ENCODE measurements at places on chromosomes 2 and 18.

GRCh38 chr18:79343567-79344207 lies 52.0 kb upstream of the NFATC1 start:
- no peak for DNase-seq

DNA sequence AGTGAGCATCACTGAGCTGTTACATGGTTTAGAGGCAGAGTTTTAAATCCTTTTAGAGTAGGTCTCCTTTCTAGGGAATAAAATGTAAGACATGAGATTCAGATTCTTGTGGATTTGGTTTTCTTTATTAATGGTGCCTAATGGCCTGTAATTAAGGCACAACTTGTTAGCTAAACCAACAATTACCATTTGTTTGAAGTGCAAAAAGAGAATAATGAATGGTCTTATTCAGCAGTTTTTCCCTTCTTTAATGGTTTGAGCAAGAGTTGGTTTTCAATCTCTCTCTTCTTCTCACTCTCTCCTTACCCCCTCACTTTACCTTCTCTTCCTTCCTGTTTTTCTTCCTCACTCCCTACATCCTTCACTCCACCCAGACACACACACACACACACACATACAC lies 312.2 kb upstream of the TRIB2 start:
- DNase-seq, result no peak

- DNase-seq, result peak; percentile 81
Measured at GRCh38 chr2:65922794-65923193, 490.4 kb upstream of the SPRED2 start.

DNA sequence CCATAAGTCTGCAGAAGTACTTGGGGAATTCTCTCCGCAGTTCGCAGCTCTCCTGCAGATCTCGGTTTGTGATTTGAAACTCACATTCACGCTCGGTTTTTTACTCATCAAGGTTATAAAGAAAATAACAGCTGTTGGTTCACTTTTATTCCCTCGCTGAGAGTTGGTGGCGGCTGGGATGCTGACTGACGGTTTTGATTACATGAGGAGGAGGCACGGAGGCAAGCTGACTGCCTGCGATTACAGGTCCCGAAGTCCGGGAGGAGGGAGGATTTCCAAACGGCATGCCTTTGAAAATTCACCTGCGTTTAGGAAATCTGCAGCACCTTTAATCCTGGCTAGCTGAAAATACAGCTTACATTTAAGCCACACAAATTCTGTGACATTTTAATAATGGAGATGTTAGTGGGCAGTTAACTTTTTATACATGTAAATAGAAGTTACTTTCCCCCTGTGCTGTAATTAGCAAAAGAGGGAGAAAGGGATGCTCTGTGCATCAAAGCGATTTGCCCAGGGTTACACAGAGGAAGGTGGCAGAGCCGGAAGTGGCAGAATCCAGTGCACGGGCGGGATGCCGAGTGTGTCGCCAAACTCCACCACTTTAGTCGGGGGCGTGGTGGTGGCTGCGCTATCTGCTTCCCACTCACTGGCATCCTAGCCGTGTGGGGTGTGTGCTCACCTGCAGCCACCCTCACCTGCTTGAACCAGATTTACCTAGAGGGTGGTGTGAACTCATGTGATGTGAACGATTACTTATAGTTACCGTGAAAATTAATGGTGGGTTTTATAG lies 14.7 kb downstream of the AGAP1 start:
- DNase-seq, result no peak

DNA sequence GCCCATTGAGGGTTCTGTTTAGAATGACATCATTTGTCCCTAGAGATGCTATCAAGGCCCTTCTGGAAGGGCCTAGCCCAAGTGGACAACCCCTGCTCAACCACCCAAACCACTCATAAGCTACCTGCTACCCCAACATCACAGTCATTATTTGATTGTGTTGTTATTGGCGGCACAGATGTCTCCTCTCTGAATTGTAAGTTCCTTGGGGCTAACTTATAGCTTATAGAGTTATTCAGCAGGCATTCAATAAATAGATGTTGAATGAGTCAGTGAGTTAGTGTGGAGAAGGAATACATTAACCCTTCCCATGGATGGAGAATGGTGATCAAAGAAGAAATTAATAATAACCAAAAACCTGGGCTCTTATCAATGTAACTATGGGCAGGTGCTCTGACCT lies 80.0 kb downstream of the ACAA2 start:
- no peak for DNase-seq

GRCh38 chr2:83055376-83056010 lies 1403.6 kb downstream of the SUCLG1 start:
- no peak for DNase-seq

DNA sequence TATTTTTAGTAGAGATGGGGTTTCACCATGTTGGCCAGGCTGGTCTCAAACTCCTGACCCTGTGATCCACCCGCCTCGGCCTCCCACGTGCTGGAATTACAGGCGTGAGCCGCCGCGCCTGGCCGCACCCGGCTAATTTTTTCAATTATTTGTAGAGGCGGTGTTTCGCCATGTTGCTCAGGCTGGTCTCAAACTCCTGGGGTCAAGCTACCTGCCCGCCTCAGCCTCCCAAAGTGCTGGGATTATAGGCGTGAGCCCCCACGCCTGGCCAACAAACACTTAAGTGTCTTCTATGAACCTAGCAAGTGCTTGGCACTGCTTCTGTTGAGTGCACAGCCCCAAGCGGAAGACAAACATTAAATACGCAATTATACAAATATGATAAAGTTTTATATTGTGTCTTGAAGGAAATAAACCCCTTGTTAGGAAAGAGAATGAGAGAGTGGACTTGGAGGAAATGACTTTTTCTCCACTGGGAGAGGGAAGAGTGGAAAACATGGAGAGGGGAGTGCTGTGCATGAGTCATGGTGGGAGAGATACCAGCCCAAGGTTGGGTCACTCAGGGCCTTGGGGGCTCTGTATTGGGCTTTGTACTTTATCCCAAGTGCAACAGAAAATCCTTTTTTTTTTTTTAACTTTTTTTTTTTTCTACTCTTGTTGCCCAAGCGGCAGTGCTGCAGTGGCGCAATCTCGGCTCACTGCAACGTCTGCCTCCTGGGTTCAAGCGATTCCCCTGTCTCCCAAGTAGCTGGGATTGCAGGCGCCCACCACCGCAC lies 41.4 kb upstream of the ACTR2 start:
- DNase-seq, result no peak

DNA sequence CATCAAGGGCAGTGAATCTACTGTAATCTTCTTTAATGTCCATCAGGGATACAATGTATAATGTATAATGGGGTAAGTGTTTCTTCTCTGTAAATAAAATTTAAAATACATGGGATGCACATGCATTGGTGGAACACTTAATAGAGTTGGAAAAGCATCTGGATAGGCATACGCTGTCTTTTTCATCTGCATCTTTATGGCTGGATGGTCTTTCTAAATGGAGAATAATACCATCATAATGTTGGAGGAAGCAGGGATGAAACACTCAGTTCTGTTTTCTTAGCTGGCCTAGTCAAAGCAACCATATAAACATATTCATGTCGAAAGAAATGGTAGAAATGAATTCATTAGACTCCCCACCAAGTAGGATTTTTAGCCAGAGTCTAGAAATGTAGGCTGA lies 202.8 kb downstream of the CDCA7 start:
- DNase-seq, result no peak

- DNase-seq, result no peak
Measured at GRCh38 chr18:58201268-58201667, 157.2 kb downstream of the NEDD4L start.
